ENCODE measurements at places on chromosomes 5 and 9.
A peak's percentile ranks its signal among the peaks of the same experiment; 100 is the strongest.

DNA sequence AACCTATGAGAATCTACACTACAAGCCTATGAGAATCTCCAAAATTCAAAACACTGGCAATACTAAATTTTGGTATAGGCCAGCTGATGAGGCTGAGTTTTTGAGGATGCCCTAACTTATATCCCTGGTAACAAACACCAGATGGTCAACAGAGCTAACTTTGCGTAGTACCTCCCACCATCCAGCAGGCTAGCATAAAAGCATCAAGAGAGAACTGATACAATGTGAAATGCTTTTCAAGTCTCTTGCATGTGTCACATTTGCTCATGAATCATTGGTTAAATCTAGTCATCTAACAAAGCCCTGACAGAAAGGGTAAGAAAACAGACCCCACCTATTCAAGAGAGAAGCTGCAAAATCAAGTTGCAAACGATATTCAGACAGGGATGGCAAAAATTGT lies 1609.7 kb upstream of the CDH9 start:
- DNase-seq, result no peak

DNA sequence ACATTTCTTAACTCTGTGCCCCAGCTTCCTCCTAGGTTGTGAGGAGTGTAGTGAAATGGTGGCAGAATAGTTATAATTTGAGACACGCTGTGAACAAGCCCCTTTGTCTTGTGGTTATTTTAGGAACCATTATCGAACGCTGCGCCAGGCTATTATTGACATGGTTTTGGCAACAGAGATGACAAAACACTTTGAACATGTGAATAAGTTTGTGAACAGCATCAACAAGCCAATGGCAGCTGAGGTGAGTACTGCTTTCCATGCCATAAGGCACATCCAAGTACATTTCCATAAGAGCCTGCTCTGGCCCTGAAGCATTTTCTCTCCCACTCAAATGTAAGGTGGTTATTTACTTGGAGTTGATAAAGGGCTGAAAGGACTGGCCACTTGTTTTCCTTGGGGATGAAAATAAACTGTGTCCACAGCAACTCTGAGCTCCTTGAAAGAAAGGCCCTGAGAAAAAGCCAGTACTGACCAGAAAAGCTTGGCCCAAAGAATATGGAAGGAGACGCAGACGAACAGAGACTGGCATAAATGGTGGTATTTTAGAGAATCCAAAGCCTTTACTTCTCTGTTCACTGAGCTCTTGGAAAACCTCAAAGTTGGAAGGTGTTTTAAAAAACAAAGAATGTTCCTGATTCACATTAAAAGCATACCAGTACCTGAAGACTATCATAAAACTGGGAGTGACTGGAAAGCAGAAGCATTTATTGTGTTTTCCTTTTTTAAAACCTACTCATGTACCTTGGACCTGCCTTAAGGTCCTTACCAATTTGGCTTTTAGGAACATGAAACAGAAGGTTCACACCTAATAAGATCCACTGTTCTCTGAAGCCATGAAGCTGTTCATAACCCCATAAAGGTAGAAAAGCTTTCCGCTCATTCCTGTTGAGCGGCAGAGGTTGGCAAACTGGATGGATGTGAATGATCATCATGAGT lies 72.2 kb downstream of the WDR41 start:
- DNase-seq, result no peak

- DNase-seq, result peak; percentile 77
Measured at GRCh38 chr9:96219026-96219899, 82.7 kb downstream of the HSD17B3 start.

GRCh38 chr5:122673343-122673742 lies 101.5 kb upstream of the SNX2 start:
- no peak for DNase-seq

- DNase-seq, result no peak
Measured at GRCh38 chr9:90114641-90115425, 510.0 kb downstream of the GADD45G start.

- no peak for DNase-seq
Measured at GRCh38 chr5:16061163-16061562, 118.4 kb downstream of the MARCHF11 start.

DNA sequence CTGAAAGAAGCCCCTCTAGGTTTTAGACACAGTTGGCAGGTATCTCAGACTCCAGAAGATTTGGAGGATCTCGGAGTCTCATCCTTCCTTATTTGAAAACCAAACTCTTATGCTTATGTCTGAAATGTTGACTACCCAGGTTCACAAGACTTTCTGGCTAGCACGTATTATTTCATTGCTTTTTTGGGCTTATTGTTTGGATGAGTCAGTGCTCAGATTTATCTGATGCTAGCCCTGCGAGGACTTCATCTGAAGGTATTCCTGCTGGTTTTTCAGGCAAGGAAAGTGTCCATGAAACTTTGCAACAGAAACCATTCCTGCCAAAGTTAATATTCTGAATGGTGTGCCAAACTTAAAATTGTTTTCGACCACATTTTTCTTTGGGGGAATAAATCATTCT lies 8.5 kb downstream of the OSTF1 start:
- DNase-seq, result no peak

- no peak for DNase-seq
Measured at GRCh38 chr9:89639367-89639795, 34.6 kb downstream of the GADD45G start.

DNA sequence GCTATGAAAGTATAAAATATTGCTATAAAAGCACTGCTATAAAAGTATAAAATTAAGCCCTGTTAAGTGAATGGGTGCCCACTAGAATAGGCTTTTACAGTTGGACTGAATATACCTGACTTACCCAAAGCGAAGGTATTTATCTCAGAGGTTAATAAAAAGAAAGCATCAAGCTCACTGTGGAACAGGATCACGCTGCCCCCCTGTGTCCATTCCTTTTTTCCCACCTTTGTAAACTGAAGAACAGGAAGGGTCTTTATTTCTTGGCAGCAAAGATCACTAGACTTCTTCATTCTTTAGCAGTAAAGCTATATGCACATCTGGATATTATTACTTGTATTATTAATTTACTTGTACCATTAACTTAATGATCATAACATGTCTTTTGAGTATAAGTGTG lies 22.1 kb upstream of the PLPP6 start:
- DNase-seq, result peak; percentile 33

DNA sequence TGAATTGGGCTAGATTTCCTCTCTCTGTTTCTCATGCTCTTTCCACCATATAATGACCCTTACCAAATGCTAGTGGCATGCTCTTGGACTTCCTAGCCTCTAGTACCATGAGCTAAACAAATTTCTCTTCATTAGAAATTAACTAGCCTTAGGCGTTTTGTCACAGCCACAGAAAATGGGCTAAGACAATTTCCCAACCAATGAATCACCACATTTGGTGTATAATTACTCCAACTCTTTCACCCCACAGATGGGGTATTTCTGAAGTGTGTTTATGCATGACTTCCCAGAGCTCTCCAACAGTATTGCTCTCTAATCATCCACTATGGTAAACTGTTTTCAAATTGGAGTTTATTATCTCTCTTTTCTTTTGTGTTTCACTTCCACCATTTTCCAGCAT lies 1041.1 kb upstream of the COX7C start:
- DNase-seq, result no peak

DNA sequence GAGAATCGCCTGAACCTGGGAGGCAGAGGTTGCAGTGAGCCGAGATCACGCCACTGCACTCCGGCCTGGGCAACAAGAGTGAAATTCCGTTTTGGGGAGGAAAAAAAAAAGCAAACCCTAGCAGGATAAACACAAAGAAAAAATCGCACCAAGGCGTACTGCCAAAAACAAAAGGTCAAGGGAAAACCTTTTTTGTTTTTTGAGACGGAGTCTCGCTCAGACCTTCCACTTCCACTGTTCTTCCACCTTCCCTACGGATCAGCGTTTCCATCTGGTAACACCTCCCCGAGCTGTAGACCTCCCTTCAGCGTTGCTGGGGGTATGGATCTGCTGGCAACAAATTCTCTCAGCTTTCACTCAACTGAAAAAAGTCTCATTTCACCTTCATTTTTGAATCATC lies 20.1 kb upstream of the FCN2 start:
- no peak for DNase-seq

DNA sequence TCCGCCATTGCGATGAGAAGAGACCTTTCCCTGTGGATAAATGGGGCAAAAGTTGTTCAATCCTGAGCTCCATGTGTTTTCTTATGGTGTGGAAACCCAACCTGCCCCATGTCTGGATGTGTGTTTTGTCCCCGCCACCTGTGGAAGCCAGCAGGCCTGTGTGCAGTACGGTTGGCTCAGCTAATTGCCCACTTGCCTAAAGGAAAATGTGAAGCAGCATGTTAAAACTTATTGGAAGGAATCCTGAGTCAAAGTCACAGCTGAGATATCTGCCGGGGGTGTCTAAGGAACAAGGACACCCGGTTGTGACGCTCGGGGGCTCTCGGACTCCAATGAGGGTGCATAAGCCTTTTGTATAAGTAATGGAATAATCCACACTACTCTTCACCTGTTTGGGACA lies 361.1 kb upstream of the IRX1 start:
- no peak for DNase-seq

DNA sequence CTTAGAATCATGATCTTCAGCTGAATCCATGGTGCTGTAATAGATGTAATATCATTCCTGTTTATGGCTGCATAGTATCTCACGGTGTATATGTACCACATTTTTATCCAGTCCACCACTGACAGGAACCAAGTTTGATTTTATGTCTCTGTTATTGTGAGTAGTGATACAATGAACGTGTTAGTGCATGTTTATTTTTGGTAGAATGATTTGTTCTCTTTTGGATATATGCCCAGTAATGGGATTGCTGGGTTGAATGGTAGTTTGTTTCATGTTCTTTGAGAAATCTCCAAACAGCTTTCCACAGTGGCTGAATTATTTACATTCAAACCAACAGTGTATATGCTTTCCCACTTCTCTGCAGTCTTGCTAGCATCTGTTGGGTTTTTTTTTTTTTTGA lies 175.1 kb upstream of the CDH10 start:
- no peak for DNase-seq

DNA sequence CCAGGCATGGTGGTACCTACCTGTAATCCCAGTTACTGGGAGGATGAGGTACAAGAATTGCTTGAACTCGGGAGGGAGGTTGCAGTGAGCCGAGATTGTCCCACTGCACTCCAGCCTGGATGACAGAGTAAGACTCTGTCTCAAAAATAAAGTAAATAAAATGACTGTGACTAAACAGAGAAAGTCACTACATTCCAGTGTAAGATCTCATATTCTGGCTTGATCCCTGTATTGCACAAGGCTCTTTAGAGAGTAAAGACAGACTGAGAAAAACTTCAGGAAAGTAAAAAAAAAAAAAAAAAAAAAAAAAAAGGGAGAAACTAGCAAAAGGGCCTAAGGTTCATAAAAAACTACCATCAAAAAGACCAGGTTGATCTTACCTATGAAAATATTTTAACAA lies 106.6 kb upstream of the PJA2 start:
- no peak for DNase-seq

- DNase-seq, result peak; percentile 58
Measured at GRCh38 chr9:104774831-104775573, 11.1 kb downstream of the NIPSNAP3B start.

DNA sequence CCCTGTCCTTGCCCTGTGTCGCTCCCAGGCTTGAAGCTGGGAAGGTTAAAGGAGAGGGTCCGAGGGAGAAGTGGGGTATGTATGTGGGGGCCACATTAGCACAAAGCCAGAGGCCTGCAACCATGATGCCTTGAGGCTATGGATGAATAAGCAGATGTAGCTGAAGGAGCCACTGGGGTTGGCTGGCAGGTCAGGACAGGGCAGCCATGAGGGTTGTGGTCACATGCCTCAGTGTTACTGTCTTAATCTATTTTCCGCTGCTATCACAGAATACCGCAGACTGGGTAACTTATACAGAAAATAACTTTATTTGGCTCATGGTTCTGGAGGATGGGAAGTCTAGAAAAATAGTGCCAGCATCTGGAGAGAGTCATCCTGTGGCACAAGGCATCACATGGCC lies 9.2 kb upstream of the GRHPR start:
- no peak for DNase-seq

DNA sequence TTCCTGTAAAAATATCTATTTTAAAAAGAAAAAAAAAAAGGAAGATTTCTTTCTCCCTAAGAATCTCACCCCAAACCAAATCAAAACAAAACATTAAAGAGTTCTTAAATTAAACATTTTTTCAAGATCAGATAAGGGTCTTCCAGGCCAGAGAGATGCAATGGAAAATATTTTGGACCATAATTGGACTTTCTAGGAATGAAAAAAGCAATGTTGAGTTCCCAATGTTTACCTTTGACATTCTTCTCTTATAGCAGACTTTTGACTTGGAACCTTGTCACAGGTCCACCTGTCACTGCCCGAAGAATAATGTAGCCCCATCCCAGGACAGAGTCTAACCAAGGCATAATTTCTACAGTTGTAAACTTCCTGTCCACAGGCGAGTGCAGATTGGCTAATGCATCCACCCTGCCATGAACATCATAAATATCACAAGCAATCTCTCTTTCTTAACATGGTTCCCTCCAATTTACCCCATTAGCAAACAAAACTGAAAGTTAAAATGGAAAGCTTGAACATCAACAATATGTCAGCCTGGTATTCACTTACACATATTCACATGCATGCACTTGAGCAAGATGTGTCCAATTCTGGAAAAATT lies 121.7 kb upstream of the ZNF366 start:
- DNase-seq, result no peak

- DNase-seq, result no peak
Measured at GRCh38 chr9:109342878-109343277, 22.0 kb upstream of the EPB41L4B start.

DNA sequence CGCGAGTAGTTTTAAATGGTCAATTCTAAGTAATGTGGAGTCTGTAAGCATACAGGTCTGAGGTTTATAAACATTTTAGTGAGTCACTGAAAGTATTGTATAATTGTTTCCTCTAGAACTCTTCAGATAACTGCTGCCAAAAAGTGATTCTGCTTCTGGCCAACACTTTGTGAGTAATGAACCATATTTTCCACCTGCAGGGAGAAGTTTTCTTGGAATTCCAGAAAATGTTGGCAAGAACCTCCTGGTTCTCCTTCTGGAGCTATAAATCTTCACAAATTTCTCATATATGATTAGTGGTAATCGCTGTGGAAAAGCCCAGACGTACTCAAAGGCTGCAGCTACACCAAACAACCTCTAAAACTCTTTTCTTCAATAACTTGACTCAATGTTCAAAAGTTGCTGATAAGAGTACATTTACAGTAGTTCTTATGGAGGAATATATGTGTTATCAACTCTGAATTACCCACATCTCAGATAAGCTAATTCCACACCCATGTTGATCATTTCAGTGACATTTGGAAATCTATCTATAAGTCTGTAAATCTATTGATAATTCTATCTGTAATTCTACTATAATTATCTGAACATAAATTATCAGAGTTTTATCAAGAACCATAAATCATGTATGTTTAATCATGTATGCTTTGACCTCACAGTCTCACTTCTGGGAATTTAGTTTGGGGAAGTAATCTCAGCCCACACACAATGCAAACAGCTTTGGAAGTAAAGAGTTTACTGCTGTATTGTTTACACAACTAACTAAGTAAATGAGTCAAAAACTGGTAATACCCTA lies 74.1 kb downstream of the FNBP1 start:
- DNase-seq, result no peak

- DNase-seq, result no peak
Measured at GRCh38 chr9:5361326-5362010, 21.8 kb upstream of the RLN1 start.
